ENCODE measurements at places on chromosomes 16 and 17. TPM values are rescaled to one million over a fixed set of nuclear protein-coding genes. Genes with fewer than 3 reads are reported as not detected.

GRCh38 chr16:7025616-7026190 is 306.9 kb upstream of the RBFOX1 start:
- H3K4me1 ChIP-seq: no peaks in the 10 kb centered on the region
- no peaks in the 10 kb centered on the region for H3K36me3 ChIP-seq
- no peaks in the 10 kb centered on the region for H3K27me3 ChIP-seq

OMG gene
- not detected for total RNA-seq

- H3K4me3 ChIP-seq: no peak overlapping the region
- H3K36me3 ChIP-seq: peaks cover 8% of the 10 kb centered on the region
- peaks cover 2% of the 10 kb centered on the region for H3K27me3 ChIP-seq
- DNase-seq: no peak
- no peak overlapping the region for H3K27ac ChIP-seq
- H3K4me1 ChIP-seq: peaks cover 23% of the 10 kb centered on the region
Observed at GRCh38 chr16:72635694-72636093, 412.2 kb downstream of the ZFHX3 start.

GRCh38 chr16:83581994-83582747 is 225.6 kb upstream of the HSBP1 start:
- H3K27me3 ChIP-seq: no peaks in the 10 kb centered on the region
- no peak overlapping the region for H3K27ac ChIP-seq
- no peak for DNase-seq
- peaks cover 6% of the 10 kb centered on the region for H3K36me3 ChIP-seq
- H3K4me1 ChIP-seq: no peaks in the 10 kb centered on the region
- H3K4me3 ChIP-seq: no peak overlapping the region

DNA sequence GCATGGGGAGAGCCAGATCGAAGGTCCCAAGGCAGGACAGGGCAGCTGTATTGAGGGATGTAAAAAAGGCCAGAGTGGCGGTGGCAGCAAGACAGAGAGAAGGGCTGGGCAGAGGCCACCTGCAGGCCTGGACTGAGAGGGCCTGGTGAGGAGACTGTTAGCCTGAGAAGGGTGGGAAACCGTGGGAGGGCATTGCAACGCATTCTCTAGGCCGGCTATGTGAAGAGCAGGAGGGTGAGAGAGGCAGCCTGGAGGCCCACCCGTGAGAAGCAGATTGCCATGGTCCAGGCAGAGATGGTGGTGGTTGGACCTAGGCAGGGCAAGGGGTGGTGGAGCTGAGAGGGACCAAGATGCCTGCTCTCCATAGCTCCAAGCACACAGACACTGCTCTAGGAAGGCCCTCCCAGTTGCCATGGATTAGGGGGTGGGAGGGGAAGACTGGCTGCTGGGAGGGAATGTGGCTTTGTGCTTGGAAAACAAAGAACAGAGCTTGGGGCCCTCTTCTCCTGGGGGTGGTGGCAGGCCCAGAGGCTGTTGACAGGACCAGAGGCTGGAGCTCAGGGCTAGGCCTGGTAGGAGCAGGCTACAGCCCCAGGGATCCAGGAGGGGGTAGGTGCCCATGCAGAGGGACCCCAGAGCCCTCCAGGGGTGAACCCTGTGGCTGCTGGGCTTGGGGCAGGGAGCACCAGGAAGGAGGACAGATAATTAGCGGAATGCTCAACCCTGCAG is 12.4 kb upstream of the TCAP start:
- H3K4me1 ChIP-seq: peaks cover 21% of the 10 kb centered on the region
- DNase-seq: no peak
- H3K4me3 ChIP-seq: no peak overlapping the region

DNA sequence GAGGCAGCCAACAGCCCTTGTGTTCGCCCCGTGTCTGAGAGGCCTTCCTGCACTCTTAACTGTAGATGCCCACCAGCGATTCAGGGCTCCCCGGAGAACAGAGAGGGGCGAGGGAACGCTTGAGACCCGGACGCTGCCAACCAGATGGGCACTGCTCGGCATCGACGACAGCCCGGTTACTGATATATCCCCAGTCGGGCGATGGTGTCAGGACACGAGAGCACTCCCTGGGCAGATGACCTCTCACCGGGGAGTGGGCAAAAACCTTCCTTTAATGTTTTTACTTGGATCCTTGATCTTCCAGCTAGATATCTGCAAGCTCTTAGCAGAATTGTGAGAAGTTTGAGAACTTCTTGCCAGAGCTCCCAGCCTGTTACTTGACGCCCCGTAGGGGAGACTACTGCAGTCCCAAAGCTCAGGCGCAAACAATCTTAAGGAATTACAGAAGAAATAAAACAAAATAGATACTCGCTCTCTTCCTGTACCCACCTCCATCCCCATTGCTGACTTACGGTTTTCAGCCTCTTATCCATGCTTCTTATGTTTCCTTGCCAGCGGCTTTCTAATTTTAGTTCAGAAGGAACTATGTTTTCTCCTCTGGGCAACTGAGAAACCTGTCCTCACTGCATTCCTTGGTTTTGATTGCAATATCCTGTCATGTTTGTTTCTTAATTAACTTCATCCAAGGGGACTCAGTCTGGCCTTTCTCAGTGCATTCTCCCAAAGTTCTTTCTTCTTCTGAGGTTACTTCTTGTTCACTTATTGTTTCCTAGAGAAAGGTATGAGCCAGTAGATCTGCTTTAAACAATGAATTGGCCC is 845 bp downstream of the SP2 start:
- H3K4me1 ChIP-seq: peaks cover 34% of the 10 kb centered on the region
- 0 out of 2 replicates have a peak, but pooled peaks cover 11% of the 10 kb centered on the region for H3K36me3 ChIP-seq
- peak overlapping the region; percentile 87 for H3K27ac ChIP-seq
- H3K4me3 ChIP-seq: peak overlapping the region; percentile 88
- H3K27me3 ChIP-seq: peaks cover 3% of the 10 kb centered on the region
- no peak for DNase-seq

DNA sequence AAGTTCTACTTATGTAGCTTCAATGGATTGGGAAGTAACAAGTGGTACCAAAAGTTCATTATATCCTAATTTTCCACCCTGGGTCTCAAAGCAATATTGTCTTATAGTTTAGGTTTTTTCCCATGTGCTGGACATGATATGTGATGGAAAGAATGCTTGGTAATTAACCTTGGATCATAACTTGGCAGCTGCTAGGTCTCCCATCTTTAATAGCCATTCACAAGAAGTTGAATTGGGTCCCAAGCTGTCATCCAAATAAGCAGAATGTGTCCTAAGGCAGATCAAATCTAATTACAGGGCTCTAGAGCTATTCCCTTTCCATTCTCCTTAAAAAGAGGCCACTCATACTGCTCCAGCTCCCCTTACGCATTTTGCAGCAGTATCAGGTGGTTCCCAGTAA is 44.7 kb upstream of the KCNJ16 start:
- DNase-seq: no peak
- H3K36me3 ChIP-seq: no peaks in the 10 kb centered on the region
- H3K27me3 ChIP-seq: peaks cover 5% of the 10 kb centered on the region

ABI3 gene
- not detected for total RNA-seq

- 0 out of 2 replicates have a peak, but pooled peaks cover 4% of the 10 kb centered on the region for H3K27me3 ChIP-seq
- no peak overlapping the region for H3K27ac ChIP-seq
- DNase-seq: no peak
- no peaks in the 10 kb centered on the region for H3K4me1 ChIP-seq
- no peak overlapping the region for H3K4me3 ChIP-seq
Observed at GRCh38 chr16:46709469-46710005, 20.1 kb downstream of the ORC6 start.

RAB40C gene
- 14.6 TPM for total RNA-seq

UBE2I gene
- 139 TPM for total RNA-seq

FBXO31 gene
- total RNA-seq: 30.0 TPM

DNA sequence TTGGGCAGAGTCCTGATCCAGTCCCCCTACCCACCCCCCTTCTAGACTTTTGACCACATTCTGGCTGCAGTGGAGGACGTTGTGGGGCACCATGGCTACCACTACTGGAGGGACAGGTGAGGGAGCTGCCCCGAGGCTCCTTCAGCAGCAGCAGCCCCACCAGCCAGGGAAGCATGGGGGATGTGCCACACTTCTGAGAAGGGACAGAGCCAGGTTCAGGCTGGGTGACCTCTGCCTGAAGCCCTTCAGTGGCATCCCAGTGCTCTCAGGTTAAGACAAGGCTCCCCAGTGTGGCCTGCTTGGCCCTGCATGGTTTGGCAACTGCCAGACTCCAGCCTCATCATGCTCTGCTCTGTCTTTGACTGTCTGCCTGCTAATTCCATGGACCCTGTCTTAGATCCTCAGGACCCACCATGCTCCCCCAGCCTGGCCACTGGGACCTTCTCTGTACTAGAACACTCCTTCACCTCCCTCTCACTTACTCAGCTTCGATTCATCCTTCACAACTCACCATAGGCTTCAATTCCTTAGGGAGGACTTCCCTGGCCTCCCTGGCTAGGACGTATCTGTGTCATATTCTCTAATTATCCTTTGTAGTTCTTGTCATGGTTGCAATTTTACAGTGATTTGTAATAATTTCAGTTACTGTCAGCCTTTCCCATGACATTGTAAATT is 8.8 kb downstream of the SLC9A5 start:
- peaks cover 24% of the 10 kb centered on the region for H3K4me1 ChIP-seq
- peaks cover 3% of the 10 kb centered on the region for H3K27me3 ChIP-seq
- DNase-seq: no peak
